ENCODE measurements at places on chromosomes 6 and 20.

GRCh38 chr6:125942672-125943527 lies 13.7 kb upstream of the HINT3 start:
- no peak for DNase-seq

GRCh38 chr6:111566873-111567517 lies 38.7 kb downstream of the TRAF3IP2 start:
- DNase-seq: no peak

GRCh38 chr6:75257343-75258087 lies 13.9 kb upstream of the COX7A2 start:
- no peak for DNase-seq

- no peak for DNase-seq
These were observed 45.6 kb upstream of the ARFGEF2 start for GRCh38 chr20:48875914-48876240.

DNA sequence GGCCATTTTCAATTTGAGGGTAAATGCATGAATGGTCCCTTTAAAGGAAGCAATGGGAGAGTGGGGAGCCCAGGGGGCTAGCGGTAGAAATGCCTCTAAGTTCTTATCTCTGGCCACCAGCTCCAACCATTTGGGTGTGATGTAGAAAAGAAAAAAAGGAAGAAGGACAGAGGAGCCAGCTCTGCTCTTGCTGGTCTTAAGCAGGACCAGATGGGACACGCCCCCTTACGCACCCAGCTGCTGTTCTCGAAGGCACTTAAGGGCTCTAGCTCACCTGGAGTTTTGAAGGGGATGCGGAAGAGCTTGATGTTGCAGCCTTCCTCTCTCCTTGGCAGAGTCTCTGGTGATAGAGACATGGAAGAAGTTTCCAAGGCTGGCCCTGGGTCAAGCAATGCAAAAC lies 59.5 kb upstream of the RNF144B start:
- no peak for DNase-seq

DNA sequence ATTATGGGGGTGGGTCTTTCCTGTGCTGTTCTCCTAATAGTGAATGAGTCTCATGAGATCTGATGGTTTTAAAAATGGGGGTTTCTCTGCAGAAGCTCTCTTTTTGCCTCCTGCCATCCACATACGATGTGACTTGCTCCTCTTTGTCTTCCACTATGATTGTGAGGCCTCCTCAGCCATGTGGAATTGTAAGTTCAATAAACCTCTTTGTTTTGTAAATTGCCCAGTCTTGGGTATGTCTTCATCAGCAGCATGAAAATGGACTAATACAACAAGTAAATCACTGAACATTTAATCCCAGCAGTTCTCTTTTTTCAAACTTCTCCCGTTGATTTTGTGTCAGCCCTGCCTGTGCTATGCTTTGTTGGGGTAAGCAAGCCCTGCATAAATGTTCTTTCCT lies 95.2 kb downstream of the FAM217A start:
- no peak for DNase-seq

DNA sequence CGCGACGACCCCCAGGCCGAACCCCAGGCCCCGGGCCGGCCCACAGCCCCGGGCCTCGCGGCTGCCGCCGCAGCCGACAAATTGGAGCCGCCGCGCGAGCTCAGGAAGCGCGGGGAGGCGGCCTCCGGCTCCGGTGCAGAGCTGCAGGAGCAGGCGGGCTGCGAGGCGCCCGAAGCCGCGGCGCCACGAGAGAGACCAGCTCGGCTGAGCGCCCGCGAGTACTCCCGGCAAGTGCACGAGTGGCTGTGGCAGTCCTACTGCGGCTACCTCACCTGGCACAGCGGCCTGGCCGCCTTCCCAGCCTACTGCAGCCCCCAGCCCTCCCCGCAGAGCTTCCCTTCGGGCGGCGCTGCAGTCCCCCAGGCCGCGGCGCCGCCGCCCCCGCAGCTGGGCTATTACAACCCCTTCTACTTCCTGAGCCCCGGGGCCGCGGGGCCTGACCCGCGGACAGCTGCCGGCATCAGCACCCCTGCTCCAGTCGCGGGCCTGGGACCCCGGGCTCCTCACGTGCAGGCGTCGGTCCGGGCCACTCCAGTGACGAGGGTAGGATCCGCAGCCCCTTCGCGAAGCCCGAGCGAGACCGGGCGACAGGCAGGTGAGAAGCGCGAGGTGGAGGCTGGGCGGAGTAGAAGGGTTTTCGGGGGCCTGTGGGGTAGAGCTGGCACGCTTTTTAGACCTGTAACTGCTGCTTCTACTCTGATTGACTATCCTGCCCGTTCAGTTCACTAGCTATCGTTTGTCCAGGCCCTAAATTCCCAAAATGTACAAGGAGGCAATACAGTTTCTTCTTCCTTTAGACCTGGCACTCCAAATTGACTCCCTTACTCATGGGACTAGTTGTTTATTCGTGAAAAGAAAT lies 654 bp downstream of the FAM8A1 start:
- peak; percentile 27 for DNase-seq

GRCh38 chr20:34891166-34892062 lies 15.0 kb downstream of the ACSS2 start:
- no peak for DNase-seq

- no peak for DNase-seq
These were observed 6.3 kb downstream of the BCL2L1 start for GRCh38 chr20:31716351-31716750.

- no peak for DNase-seq
These were observed 319.1 kb downstream of the TFAP2B start for GRCh38 chr6:51137777-51138176.

GRCh38 chr20:39897058-39897457 lies 792.0 kb downstream of the MAFB start:
- DNase-seq: no peak

- DNase-seq: no peak
These were observed 157.7 kb upstream of the EYA4 start for GRCh38 chr6:133083248-133083967.

DNA sequence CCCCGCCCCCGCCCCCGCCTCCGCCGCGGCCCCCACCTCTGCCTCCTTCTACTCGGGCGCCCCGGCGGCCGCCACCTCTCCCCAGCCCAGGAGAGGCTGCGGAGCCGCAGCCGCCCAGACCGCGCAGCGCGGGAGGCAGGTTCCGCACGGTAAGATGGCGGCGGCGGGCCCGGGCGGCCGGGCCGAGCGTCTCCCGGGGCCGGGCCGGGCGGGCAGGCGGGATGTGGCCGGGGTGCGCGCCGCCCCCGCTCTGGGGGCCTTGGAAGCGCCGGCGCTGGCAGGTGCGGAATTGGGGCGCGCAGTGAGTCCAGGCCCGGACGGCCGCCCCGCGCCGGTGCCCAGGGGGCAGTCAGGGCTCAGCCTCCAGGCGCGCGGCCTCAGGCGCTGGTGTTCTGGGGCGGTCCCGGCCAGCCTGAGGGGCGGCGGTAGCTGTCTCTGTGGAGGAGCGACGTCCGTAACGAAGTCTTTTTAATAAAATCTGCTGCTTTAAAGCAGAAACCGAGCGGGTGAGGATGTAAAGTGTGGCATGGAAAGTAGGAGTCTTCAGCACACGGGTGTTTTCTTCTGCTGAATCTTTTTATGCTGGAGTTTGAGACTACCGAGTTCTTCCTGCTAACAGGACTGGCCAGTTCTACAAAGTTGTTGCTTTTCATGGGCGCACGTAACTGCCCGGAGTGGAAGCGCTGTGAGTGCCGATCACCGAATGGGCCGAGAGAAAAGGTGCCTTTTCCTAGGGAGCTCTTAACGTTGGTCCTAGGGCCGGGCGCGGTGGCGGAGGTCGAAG lies at the start of gene GID8:
Gene GID8 (plus strand): TSS at position 43 of the 784 bp plus-strand sequence. CDS start 3,356 bp downstream, outside the sequence.
- peak; percentile 34 for DNase-seq

DNA sequence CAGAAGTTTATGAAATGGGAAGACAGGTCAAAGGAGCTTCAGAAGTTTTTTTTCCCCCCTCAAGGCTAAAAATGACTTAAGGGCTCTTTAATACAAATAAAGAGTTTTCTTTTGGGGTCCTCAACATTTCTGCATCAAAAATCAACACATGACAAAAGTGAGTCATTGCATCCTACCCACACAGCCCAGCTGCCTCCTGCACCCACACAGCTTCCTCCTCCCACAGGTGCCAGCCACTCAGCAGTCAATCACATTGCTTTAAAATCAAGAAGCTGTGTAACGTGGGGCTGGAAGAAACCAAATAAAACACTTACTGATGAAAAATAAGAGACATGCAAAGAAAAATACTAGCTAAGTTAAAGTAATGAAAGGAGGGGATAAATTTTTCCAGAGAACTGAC lies 68.5 kb downstream of the MAP3K5 start:
- peak; percentile 28 for DNase-seq

- DNase-seq: no peak
These were observed 42.8 kb upstream of the PCMTD2 start for GRCh38 chr20:64212755-64213154.

DNA sequence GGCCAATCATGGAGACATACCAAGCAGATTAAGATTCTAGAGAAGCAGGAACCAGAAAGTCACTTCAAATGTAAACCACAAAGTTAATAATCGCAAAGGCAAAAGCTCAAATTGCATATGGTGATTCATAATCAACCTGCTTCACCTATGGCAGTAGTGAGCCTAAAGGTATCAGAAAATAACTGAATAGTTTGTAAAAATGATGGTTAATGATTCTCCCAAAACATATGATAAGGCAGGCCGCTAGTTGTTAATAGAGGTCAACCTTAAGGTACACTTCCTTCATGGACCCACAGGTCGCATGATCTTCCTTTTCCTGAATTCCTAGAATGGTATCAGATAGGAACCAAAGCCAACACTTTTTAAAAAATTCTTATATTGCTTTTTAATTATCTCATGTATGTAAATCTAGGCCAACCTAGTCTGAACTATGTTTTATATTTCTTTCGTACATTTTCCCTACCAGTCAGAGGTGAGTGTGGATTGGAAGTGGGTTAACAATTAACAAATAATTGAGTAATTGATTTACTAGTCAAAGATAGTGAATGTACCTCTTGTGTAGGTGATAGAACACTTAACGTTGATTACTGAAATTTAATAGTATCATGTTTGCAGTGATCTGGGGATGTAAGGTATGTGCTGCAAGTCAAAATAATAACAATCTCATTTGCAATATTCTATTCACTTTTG lies 16.4 kb downstream of the TAAR2 start:
- no peak for DNase-seq

DNA sequence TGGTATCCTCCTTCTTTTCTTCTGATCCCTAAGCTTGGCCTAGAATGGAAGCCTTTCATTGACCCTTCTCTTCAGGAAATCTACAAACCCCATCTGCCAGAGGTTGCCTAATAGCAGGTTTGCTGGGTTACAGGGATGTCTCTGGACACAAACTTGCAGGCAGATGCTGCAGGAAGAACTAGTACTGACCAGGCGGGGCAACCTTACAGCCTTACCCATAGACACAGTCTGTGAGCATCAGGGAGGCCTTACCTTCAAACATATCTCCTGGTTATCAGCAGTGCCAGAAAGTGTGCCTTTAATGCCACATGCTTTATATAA lies 2.6 kb downstream of the SCUBE3 start:
- no peak for DNase-seq

GRCh38 chr6:168369786-168370185 lies 50.2 kb upstream of the DACT2 start:
- DNase-seq: no peak

- DNase-seq: no peak
These were observed 242.0 kb upstream of the JAG1 start for GRCh38 chr20:10915815-10916214.

DNA sequence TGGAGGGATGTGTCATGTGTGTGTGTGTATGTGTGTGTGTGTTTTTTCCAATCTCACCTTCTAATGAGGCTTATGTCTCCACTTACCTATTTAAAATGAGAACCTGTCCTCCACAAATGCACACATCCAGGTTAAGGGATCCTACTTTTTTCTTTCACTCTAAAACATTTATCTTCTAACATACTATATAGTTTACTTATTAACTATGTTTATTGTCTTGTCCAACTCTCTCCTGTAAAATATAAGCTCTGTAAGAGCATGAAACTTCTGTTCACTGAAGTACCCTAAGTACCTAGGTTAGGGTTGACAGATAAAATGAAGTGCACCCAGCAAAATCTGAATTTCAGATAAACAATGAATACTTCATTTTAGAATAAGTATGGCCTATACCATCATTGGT lies 29.2 kb upstream of the RBM24 start:
- DNase-seq: no peak

GRCh38 chr6:167970230-167970629 lies 27.2 kb upstream of the KIF25 start:
- no peak for DNase-seq

DNA sequence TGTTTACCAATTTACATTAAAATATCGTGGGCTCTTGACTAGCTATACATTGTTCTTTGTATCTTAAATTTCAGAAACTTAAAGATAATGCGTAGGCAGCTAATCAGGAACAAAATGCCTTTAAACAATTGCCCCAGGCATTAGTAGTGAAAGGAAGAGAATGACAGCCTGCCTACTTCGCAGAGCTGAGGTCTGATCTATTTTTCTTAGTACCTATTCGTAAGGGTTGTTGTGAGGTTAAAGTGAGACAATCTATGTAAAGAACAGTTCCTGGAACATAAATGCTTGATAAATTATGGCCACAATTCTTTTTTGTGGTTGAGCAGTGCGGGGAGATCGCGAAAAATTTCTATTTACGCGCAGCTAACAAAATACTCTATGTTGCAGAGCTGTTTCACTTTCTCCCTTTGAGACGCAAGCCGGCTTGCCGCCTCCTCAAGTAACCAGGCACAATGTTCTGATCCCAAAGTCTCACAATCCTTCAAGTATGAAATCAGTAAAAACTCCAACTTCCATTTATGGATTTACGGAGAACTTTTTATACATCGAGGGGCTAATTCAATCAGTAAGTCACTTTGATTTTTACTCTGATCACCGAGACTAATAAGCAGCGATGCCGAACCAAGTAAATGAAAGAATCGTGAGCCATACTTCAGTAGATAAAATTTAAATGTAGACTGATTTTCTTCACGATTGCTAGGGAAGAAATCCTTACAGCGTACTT lies 878 bp upstream of the PNRC1 start:
- peak; percentile 36 for DNase-seq

- DNase-seq: no peak
These were observed 57.1 kb upstream of the RBM24 start for GRCh38 chr6:17224056-17224455.

DNA sequence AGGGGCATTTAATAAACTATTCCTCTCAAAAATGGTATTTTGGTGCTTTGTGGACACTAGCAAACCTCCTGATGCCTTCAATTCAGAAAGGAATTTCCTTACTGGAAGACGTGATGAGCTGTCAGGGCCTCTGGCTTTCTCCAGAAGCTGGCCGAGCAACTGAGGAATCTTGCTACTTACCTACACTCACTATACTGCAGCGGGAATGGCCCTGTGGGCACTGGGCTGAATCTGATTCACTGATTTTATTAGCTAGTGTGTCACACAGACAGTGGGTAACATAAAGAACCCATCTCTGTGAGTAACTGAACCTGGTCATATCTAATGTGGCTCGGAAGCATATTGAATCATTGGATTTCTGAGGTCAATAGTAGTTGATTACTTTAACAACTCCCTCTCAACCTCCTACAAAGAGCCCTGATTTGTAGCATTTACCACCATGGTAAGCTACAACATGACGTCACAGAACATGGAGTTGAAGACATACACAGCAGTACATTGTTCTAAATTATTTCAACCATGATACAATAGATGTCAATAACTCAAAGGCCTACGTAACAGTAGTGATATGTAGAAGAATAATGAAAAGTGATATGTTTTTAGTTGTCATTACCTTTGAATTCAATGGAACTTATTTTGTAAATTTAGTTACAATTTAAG lies 232.1 kb downstream of the SYNE1 start:
- DNase-seq: no peak

GRCh38 chr6:139159016-139159415 lies 24.1 kb downstream of the HECA start:
- no peak for DNase-seq

- no peak for DNase-seq
These were observed 70.8 kb upstream of the SLC35B3 start for GRCh38 chr6:8506126-8506525.

Measured in activated T-helper 9 cell treated with anti-CD3 and anti-CD28 coated beads, Interleukin-2, amount 50 U/mL, for 16 hours (primary cell).